ENCODE measurements at places on chromosomes 16 and 17. TPM values are rescaled to one million over a fixed set of nuclear protein-coding genes. Genes with fewer than 3 reads are reported as not detected.

BRICD5 gene
- total RNA-seq: 6.2 TPM

DNAI2 gene
- 0.57 TPM for total RNA-seq

PRKAR1A gene
- total RNA-seq: 203 TPM

SPNS3 gene
- total RNA-seq: 0.16 TPM

NPIPA3 gene
- total RNA-seq: not detected

PMP22 gene
- total RNA-seq: 43.3 TPM

RNF40 gene
- total RNA-seq: 87.2 TPM

FBXW10 gene
- total RNA-seq: not detected

RASD1 gene
- total RNA-seq: 36.2 TPM

SCGB1C2 gene
- total RNA-seq: not detected

IRX6 gene
- 17.7 TPM for total RNA-seq

CPHXL2 gene
- total RNA-seq: not detected

GOSR2 gene
- total RNA-seq: 29.3 TPM

TLCD3A gene
- total RNA-seq: 111 TPM

PPY gene
- total RNA-seq: not detected

SLC39A11 gene
- total RNA-seq: 41.6 TPM

ERN2 gene
- 0.49 TPM for total RNA-seq

SLC13A2 gene
- 1.2 TPM for total RNA-seq

KRT39 gene
- 8.8 TPM for total RNA-seq

KRT9 gene
- 0.47 TPM for total RNA-seq

USB1 gene
- total RNA-seq: 19.8 TPM

CCDC200 gene
- total RNA-seq: not detected

RPH3AL gene
- 12.4 TPM for total RNA-seq
